ENCODE measurements at places on chromosomes 1 and 21.

- no peak overlapping the region for H3K4me3 ChIP-seq
- H3K4me1 ChIP-seq = no peaks in the 10 kb centered on the region
- no peak overlapping the region for H3K27ac ChIP-seq
- no peaks in the 10 kb centered on the region for H3K27me3 ChIP-seq
- no peak for DNase-seq
- no peaks in the 10 kb centered on the region for H3K36me3 ChIP-seq
These were observed 102.6 kb downstream of the GALNT2 start for GRCh38 chr1:230169454-230170152.

- H3K4me1 ChIP-seq = no peaks in the 10 kb centered on the region
- peak overlapping the region; percentile 27 for H3K27ac ChIP-seq
- no peaks in the 10 kb centered on the region for H3K36me3 ChIP-seq
- no peaks in the 10 kb centered on the region for H3K27me3 ChIP-seq
- peak; percentile 97 for DNase-seq
These were observed 430.9 kb downstream of the HLX start for GRCh38 chr1:221310180-221310579.

DNA sequence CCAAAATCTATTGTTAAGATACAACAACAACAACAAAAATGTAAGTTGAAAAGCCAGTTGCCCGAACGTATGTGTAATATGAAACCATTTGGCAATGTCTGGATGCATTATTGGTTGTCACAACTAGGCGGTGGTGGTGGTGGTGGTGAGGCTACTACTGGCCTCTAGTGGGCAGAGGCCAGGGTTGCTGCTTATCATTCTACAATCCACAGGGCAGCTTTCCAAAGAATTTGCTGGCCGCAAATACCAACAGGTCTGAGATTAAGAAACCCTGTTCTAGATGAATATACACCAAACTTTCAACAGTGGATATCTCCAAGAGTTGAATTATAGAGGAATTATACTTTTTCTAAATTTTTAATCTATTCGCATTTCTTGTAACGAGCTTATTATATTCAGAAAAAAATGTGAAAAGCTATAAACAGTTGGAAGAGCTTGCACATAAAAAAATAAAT is 26.8 kb upstream of the ZNF697 start:
- no peak overlapping the region for H3K4me3 ChIP-seq
- H3K36me3 ChIP-seq = no peaks in the 10 kb centered on the region
- peaks cover 15% of the 10 kb centered on the region for H3K4me1 ChIP-seq
- peak overlapping the region; percentile 18 for H3K27ac ChIP-seq
- H3K27me3 ChIP-seq = no peaks in the 10 kb centered on the region

GRCh38 chr1:201128476-201128875 is 1.5 kb upstream of the ASCL5 start:
- no peak overlapping the region for H3K27ac ChIP-seq
- no peak overlapping the region for H3K4me3 ChIP-seq
- H3K36me3 ChIP-seq = no peaks in the 10 kb centered on the region
- H3K27me3 ChIP-seq = no peaks in the 10 kb centered on the region

GRCh38 chr1:47362828-47363227 is 29.2 kb downstream of the CMPK1 start:
- H3K27me3 ChIP-seq = no peaks in the 10 kb centered on the region
- no peak overlapping the region for H3K4me3 ChIP-seq
- no peak for DNase-seq

DNA sequence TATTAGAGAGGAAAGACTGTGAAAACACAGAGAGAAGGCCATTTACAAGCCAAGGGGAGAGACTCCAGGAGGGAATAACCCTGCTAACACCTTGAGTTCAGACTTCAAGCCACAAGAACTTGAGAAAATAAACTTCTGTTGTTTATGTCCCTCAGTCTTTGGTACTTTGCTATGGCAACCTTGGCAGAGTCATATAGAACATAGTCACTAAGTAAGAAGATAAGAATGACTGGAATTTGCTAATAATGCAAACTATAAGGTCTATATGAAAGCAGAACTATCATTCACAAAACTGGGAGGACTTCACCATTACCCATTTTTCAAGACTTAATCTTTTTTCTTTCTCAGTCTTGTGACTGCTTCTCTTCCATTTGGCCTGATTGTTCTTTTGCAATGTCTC is 767.3 kb upstream of the ADAMTS5 start:
- no peaks in the 10 kb centered on the region for H3K4me1 ChIP-seq
- no peaks in the 10 kb centered on the region for H3K27me3 ChIP-seq
- no peak overlapping the region for H3K4me3 ChIP-seq
- H3K27ac ChIP-seq = no peak overlapping the region

- H3K4me1 ChIP-seq = no peaks in the 10 kb centered on the region
- H3K36me3 ChIP-seq = no peaks in the 10 kb centered on the region
- no peaks in the 10 kb centered on the region for H3K27me3 ChIP-seq
- no peak overlapping the region for H3K4me3 ChIP-seq
These were observed 291.0 kb downstream of the ADGRL2 start for GRCh38 chr1:82091729-82092128.

DNA sequence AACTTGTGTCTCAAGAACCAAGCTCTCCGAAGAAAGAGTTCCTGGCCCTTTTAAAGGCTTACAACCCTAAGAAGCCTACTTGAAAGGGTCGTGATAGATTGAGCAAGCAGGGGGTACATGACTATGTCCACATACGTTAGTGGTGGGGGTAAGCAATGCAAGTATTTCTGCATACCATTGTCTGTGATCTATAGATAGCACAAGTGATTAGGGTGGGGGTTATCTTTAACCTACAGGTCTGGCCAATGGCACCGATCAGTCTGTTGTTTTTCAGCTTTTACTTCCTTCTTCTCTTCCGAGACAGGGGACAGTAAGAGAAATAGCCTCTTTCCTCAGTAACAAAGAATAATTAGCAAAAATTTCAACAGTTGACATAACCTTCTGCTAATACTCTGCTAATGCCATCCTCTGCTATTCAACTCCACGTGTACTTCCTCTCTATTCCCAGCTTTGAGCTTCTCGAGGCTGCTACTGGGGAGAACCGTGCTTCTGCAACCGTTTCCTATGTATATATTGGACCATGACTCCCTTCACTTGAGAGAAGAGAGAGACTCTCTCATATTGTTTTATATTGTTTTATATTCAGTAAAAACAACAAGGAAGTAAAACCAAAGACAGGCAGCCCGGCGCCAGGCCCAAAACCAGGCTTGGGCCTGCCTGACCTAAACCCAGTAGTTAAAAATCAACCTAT is 727.7 kb upstream of the NCAM2 start:
- no peak overlapping the region for H3K27ac ChIP-seq
- DNase-seq = no peak
- H3K4me3 ChIP-seq = no peak overlapping the region
- H3K27me3 ChIP-seq = no peaks in the 10 kb centered on the region

DNA sequence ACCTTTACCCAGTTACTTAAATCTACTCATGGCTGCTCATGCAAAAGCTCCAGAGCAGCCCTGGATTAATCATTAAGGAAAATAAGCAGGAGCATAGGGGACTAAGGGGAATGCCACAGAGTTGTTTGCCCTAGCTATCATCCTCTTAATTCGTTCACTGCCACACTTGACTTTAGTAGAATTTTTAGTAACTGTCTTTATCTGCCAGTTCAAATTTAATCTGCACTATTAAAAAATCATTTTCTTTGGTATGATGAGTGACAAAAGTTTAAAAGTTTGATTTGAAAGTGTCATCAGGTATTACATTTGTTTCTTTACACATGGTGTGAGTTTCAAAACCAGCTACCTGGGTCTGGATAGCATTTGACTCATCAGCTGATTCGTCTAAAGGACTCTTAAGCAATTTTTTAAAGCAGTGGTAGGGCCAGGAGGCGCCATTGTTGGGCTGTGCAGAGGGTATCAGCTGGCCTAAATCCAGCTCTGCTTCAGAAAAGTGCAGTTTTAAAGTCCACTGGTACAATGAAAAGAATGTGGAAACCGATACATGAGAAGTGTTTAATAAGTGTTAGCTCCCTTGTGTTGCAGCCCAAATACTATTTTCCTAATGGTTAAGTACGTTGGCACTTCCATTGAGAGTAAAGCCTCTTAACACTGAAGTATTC is 69.9 kb upstream of the DR1 start:
- H3K27ac ChIP-seq = peak overlapping the region; percentile 57
- H3K27me3 ChIP-seq = no peaks in the 10 kb centered on the region
- H3K4me1 ChIP-seq = peaks cover 2% of the 10 kb centered on the region
- H3K36me3 ChIP-seq = no peaks in the 10 kb centered on the region
- no peak for DNase-seq
- H3K4me3 ChIP-seq = no peak overlapping the region

- H3K36me3 ChIP-seq = no peaks in the 10 kb centered on the region
- H3K27ac ChIP-seq = no peak overlapping the region
- DNase-seq = peak; percentile 96
- no peak overlapping the region for H3K4me3 ChIP-seq
These were observed 8.4 kb downstream of the FOXE3 start for GRCh38 chr1:47424336-47424982.

DNA sequence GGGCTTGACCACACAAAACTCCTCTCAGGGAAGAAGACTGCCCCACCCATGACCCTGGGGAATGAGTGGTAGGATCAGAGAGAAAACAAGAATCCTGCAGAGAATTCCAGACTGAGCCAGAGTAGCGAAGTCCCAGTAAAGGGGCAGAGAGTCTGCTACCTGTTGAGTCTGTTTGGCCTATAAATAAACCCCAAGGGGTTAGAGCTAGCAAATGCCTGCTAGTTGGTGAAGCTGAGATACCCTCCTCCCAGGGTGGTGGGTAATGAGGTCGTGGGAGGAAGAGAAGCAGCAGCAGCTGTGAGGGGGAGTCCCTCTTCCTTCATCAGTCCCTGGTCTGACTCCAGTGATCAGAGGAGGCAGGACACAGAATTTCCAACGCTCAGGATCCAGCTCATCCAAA is 2.5 kb downstream of the TRAF3IP3 start:
- no peak overlapping the region for H3K4me3 ChIP-seq
- H3K27me3 ChIP-seq = no peaks in the 10 kb centered on the region
- H3K4me1 ChIP-seq = no peaks in the 10 kb centered on the region

DNA sequence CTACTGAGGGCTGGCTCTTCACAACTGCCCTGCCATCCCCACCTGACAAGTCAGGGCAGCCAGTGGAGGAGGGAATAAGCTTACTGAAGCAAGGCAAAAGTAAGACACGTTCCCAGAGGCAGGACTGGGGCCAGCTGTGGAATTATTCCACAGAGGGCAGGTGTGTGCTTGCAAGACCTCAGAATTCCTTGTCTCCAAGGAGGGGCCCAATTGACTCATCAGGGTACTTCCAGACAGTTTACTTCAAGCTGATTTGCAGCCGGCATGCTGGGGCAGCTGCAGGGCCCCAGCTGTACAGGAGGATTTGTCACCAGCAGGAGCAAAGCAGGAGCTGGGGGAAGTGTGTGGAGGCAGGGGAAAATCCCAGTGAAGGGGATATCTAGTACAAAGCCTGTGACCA is 167.5 kb upstream of the CAMK1G start:
- no peaks in the 10 kb centered on the region for H3K27me3 ChIP-seq
- no peaks in the 10 kb centered on the region for H3K4me1 ChIP-seq
- no peak overlapping the region for H3K4me3 ChIP-seq
- no peaks in the 10 kb centered on the region for H3K36me3 ChIP-seq
